ENCODE measurements at places on chromosomes 12 and 14.
A peak's percentile ranks its signal among the peaks of the same experiment; 100 is the strongest.

- DNase-seq, result no peak
These were observed 52.6 kb upstream of the STK38L start for GRCh38 chr12:27191531-27191930.

DNA sequence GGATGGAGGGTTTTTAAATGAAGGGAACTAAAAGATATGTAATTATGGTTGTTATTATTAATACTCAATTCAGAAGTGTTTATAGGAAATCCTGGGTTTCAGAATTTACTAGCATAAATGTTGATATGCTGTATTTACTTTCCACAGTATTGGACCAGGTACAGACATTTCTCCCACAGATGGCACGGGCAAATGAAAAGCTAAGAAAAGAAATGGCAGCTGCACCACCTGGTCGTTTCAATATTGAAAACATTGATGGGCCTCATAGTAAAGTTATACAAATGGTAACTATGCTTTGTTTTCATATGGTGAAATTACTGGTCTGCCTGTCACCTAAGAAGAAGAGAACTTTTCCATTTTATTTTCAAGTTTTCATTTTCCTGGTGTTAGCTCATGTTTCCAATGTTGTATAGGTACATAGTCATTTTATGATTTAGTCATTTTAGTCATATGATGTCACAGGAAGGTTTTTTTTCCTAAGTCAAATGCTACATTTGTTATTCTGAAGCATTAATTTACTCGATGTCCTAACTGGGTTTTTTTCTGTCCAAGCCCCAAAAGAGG is 5.5 kb downstream of the NOPCHAP1 start:
- no peak for DNase-seq

DNA sequence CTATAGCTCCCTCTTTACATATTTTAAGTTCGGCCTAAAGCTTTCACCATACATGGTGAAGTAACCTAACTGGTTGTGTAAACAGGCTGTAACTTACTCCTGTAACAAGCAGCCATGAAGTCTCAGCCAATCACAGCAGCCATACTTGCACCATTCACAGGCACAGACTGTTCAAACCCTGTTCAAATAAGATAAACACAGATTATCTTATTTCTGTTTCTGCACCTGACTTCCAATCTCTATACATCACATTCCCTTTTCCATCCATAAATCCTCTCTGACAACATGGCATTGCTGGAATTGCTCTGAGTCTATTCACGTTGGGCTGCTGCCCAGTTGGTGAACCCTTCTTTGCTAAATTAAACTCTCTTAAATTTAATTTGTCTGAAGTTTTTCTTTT is 34.5 kb upstream of the ARID2 start:
- DNase-seq, result no peak

- DNase-seq, result no peak
These were observed 40.9 kb downstream of the MBIP start for GRCh38 chr14:36279306-36280190.

DNA sequence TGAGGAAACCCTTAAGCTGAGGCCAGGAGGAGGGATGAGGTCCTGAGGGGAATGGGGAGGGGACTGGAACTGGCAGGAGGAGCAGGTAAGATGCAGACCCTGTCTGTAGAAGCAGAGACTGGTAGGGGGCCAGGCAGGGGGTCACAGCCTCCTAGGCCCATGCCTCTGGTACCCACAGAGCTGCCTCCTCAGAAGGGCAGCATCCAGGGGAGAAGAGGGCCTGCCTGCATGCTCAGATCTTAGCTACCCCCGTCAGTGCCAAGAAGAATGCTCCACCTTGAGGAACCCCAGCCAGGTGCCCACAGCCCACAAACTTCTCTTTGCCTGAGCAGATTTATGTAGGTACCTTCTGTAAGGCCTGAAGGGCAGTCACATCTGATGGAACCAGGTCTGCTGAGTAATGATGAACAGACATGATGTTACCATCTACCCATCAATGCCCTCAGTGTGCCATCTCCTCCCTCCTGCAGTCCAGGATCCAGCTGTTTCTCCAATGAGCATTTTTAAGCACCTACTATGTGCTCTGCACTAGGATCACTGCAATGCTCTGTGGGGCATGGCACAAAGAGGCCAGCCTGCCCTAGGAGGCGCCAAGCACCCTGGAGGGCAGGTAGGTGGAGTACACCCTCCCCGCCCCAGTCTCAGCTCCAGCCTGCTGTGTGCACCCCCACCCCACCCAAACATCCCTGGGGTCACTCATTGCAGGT is 24.8 kb upstream of the ZFP36L1 start:
- DNase-seq, result no peak

DNA sequence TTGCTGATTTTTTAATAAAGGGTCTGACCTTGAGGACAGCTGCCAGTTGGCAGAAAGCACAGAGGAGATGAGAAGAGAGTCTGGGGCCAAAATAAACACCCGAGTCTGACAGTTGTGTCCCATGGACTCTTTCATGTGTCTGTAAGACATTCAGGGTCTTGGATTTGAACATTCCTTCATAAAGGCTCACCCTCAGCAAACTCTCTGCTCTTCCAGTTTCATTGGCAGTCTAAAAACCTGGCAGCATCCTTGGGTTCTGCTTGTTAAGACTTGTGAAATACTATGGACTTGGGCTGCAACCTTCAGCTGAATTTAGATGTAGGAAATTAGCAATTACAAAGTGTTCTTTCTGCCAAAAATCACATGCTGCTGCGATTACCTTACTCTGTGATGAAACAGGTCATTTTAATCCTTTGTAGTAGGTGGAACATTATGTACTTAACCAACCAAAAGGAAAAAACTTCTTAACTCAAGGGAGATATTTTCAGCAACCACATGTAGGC is 32.0 kb upstream of the LMNTD1 start:
- DNase-seq, result peak; percentile 8

GRCh38 chr12:29425722-29426121 is 44.8 kb upstream of the ERGIC2 start:
- DNase-seq, result no peak

DNA sequence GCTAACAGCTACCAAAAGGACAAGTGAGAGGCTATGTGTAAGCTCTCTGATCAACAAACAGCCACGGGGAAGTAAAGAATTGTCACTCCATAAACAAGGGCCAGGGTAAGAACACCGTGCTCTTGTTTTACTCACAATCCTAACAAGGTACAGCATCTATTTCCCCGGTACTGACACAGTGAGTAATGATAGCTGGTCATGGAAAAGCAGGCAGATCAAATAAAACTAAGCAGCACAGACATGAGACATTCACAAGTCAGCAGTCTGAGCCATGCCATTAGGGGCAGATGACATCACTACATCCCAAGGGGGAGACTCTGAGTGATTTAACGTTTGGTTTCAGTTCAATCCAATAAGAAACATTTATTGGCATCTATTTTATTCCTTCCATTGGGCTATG is 54.4 kb downstream of the ARL6IP4 start:
- DNase-seq, result no peak

- no peak for DNase-seq
These were observed 23.3 kb upstream of the CCER1 start for GRCh38 chr12:90978117-90978770.

GRCh38 chr14:42222924-42223471 is 616.3 kb downstream of the LRFN5 start:
- no peak for DNase-seq

DNA sequence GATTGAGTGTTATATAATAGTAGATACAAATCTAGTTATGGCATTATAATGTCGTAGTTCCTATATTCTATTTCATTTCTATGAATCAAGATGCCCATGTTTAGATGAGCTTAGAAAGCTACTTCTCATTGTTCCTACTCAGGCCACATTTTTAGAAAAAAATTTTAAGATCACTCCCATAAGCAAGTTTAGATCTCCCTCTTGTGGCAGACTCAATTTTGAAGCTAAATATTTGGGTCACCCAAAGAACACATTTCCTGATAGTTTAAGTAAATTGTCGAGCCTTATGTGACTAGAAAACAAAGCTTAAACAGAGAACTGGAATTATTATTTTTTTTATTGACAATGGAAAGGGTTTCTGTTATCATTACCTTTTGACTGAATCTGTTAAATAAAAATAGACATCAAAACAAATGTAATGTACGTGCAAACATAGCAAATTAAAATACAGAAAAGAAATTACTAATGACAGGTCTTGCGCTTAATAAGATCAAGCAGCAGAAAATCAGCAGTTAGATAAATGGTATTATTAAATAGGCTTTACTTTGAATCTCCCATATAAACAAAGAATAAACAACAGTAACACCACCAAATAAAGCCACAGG is 180.2 kb downstream of the ACSS3 start:
- no peak for DNase-seq

DNA sequence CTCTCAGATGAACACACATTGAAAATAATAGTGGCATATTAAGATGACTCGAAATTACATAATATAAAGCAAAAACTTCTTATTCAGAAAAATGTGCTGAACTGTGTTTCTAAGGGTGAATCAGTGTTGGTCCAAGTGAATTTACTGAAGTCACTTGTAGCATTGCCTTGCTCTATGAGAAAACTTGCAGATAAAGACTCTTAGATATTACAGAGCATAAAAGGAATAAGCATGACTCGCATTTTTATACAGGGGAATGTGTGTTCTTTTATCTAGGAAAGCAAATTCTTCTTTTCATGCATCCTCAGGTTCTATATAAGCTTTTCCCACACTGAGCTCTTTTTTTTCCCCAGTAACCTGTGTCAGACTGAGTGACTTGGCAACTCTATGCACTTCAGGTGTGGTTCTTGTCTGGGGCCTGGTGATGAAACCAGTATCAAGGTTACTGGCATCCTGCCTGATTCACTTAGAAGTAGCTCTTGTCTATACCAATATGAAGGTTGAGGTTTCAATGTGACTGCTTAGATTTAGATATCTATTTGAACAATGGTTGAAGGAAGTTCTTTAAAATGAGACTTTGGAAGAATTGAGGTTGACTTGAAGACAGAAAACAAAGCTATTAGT is 76.1 kb downstream of the OTOGL start:
- no peak for DNase-seq

DNA sequence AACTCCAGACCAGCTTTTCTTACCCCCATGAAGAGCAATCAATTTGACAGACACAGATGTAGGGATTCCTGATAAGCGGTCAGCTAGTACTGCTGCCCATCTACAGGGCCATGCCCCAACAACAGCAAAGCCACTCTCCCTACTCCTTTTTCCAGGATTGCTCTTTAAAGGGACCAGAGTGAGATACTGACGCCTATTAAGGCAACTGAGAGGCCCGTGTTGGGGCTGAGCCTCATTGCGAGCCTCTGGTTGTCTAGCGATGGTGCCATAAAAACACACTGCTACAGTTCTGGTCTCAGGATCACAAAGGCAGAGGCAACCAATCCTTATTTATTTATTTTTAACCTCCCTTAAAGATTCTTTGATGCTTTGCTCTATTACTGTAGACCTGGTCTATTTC is 31.1 kb downstream of the AK7 start:
- no peak for DNase-seq

- DNase-seq, result peak; percentile 9
These were observed 598 bp downstream of the HIF1A start for GRCh38 chr14:61695695-61696527.

GRCh38 chr12:10386857-10387256 is 3.0 kb downstream of the KLRK1 start:
- no peak for DNase-seq

DNA sequence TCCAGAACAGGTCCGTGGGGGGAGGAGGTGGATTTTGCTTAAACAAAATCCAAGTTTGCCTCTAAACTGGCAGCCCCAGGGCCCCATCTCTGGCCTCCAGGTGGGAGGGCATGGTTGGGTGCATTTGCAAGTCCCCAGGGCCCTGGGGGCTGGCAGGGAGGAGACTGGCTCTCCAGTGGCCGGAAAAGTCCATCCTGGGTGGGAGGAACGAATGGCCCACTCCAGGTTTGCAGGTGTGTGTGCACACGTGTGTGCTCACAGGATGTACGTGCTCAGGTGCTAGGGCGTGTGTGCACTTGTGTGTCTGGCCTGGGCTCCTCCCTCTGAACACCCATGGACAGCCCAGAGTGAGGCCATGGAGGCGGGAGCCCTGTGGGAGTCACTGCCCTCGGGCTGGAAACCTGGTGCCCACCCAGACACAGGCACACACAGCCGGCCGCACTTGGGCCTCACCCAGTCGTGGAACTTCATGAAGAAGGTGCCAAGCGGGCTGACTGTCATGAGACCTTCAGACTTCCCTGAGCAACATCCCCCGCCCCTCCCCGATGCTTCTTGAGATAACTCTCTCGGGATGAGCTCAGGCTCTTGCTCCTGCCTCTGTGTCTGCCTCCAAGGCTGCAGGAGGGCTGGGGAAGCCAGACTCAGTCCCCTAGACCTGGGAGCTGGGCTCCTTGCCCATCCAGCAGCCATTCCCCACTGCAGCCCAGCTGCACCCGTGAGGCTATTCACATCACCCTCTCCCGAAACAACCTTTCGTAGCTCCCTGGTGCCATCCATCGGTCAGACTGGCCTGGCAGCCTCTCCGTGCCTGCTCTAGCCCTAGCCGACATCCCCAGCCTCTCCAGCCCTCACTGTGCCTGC is 9.4 kb downstream of the AHNAK2 start:
- DNase-seq, result no peak

- DNase-seq, result no peak
These were observed 38.7 kb upstream of the PTCSC3 start for GRCh38 chr14:36215217-36215598.

DNA sequence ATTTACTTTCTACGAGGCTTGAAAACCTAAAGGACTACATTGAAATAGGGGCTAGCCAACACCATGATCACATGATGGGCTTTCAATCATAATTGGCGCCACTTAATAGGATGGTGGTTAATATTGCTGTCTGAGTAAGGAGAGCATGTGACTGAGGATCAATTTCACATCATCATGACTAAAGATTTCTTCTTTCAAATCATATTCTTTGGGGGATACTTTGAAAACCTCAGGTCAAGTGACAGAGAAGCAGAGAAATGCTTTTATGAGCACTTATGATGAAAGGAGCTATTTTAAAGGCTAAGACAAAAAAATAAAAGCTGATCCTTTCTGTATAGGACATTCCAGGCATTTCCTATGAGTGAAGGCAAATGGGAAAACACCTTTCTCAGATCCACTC is 42.9 kb upstream of the KRAS start:
- DNase-seq, result no peak

- DNase-seq, result no peak
These were observed 27.8 kb downstream of the HSPB8 start for GRCh38 chr12:119206348-119207062.

DNA sequence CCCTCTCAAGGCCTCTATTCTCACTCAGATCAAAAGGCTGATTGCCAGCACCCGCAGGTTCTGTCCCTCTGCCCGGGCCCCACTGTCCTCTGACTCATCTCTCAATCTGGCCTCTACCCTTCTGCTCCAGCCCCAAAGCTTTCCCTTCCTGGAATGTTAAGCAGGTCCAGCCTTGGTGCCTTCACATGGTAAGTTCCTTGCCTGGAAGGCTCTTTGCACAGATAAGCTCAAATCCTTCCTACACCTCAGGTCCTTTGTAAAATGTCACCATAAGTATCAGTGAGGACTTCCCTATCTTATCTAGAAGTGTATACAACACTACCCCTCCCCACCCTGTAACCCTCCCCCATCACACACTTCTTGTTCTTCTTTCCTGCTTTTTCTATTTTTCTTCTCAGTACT is 22.2 kb downstream of the LPCAT3 start:
- DNase-seq, result no peak

GRCh38 chr12:58583940-58584339 is 336.4 kb downstream of the LRIG3 start:
- no peak for DNase-seq

GRCh38 chr12:54390176-54390667 is 5.7 kb upstream of the ZNF385A start:
- no peak for DNase-seq
